ENCODE measurements at places on chromosomes 2 and 18.

- DNase-seq = no peak
These were observed 55.5 kb downstream of the LIPG start for GRCh38 chr18:49617329-49617695.

DNA sequence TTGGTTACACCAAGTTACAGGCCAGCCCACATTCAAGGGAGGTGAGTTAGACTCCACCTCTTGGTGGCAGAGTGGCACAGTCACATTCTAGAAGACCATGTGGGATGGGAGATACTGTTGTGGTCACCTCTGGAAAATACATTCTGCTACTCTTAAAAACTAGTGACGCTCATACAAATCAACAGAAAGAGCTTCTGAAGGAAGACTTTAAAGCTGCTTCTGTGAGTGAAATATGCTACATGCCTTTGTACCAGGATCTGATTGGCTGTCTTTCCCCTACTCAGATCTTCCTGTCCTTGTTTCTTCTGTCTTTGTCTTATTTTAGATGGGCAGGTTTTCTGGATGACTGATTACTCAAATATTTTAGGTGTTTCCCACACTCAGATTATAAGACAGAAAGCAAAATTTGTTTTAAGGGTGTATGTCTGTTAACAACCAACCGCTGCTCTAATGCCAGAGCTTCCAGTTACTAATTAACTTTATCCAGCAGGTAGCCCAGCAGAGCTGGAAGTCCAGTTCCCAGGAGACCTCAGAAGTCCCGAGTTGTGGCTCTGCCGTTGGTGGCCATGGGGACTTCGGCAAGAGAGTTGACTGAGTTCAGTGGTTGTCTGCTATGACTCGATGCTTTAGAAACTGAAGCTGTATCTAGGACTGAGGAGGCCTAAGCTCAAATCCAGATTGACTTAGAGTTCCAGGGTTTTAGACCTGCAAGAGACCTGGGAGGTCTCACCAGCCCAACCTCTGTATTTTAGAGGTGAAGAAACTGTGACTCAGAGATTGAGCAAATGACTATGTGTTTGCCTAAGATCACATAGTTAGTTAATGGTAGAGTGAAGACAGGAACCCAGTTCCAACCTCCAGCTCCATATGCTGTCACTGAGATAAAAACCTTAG, 7.4 kb downstream of the IL1R2 start:
- DNase-seq = no peak

- no peak for DNase-seq
These were observed 101.8 kb upstream of the MAP2 start for GRCh38 chr2:209322041-209322440.

DNA sequence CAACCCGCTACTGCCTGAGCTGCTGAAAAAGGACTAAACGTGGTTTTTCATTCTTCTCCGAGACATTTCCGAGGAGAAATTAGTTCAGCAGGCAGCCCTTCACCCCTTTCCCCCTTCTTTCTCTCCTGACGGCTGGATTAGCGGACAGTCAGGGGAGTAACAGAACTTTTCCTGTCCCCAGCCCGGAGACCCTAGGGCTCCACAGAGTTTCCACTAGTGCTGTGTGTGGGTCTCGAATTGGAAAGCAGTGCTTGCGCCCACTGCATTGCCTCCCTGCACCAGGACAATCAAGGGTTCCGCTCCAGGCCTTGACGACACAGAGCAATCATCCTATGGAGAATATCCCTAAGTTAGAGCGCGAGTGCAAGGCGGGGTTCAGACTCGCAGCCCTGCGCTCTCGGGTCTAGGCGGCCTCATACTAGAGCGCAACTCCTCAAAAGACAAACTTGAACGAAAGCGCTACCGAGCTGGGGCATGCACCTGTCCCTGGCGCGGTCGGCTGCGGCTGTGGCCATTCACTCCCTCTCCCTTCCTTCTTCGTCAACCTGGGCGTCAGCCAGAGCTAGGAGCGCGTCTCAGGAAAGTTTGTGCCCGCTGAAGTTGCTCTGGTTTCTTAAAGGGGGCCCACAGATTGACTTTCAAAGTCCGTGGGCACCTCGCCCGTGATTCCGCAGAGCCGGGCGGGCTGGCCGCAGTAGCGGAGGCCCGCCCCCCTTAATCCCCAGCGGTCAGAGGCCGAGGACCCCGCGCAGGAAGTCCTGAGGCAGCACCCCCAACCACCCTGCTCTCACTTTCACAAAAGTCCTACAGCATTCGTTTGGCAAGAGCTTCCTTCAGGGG, 801 bp downstream of the OSR1 start:
- DNase-seq = no peak

DNA sequence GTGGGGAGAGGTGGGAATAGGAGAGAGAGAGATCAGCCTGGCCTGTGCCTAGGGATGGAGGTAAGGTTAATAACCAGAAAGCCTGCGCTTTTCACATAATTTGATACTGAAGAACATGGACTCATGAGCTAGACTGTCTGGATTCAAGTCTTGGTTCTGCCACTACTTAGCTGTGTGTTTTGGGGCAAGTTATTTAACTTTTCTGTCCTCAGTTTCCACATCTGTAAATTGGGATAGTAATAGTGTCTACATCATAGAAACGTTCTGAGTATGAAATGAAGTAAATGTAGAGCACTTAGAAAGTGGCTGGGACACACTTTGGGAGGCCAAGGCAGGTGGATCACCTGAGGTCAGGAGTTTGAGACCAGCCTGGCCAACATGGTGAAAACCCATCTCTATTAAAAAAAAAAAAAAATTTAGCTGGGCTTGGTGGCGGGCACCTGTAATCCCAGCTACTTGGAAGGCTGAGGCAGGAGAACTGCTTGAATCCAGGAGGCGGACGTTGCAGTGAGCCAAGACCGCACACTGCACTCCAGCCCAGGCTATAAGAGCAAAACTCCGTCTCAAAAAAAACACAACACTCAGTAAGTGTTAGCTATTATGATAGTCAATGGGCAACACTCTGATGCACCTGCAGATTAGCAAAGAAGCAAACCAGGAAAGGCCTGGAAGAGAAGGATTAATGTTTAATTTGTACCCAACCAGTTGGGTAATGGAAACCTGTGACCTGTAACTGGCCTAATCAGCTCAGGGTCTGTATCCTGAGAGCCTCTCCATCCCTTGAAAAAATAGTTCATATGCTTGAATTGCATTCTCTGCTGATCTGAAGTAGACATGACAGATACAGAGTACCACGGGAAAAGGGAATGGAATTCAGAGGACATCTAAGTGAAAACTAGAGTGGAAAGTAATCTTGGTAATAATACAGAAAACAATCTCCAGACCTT, 6.8 kb downstream of the GALM start:
- DNase-seq = no peak

- no peak for DNase-seq
These were observed 676.1 kb upstream of the CELF4 start for GRCh38 chr18:38241736-38242135.

DNA sequence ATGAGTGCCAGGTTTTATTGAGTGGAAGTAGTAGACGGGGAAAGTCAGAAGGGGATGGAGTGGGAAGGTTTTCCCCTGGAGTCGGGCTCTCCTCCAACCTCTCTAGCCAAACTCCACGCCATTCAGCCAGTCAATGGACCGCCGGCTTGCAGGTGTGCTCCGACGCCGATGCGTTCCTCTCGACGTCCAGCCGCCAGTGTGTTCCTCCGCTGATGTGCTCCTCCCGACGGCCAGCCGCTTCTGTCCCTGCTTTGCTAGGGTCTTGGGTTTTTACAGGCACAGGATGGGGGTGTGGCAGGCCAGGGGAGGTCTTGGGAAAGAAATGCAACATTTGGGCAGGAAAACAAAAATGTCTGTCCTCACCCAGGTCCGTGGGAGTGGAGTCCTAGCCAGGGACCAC, 94.3 kb upstream of the TEX51 start:
- DNase-seq = no peak

DNA sequence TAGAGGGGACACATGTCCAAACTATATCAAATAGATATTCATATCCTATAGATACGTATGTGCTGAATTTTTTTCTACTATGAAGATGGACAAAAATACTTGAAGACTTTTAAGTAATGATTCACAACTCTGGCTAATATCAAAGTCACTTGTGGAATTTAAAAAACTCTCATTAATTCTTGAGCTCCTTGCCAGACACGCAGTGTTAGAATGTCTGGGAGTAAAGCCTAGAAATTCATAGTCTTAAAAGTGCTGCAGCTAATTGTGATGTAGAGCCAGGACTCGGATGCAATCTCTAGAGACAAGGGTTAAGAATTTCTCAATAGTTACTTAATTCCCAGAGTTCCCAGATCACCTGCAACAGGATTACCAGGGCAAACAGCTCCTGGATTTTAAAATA, 107.4 kb downstream of the ARL6IP6 start:
- DNase-seq = no peak

GRCh38 chr2:21234464-21235120, 110.8 kb downstream of the TDRD15 start:
- DNase-seq = no peak

DNA sequence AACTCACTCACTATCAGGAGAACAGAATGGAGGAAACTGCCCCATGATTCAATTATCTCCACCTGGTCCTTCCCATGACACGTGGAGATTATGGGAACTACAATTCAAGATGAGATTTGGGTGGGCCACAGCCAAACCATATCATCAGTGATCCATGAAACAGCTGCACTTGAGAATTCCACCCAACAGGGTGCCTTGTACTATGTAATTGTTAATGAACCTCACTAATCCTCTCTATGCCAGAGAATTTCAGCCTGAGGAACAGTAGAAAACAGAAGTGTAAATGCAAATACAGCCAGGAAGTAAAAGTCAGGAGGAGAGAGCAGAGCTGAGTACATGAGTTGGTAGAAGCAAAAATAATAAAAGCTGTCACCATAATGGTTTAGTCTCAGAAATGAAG, 261.4 kb downstream of the EPHA4 start:
- DNase-seq = no peak

DNA sequence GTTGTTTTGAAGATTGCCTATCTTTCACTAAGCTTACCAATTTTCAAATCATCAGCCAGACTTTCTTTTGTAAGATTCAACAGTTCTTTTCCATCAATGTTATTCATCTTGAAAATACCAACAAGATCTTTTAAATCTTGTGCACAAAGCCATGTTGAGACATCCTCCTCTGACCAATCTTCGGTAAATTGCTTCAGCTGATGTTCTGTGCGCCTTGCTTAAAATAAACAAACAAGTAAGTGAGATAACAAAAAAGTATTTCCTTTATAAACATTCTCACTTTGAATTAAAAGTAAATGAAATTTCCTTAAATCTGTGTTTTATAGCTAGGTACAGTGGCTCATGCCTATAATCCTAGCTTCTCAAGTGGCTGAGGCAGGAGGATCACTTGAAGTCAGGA, 30.3 kb downstream of the WDSUB1 start:
- DNase-seq = no peak
